ENCODE measurements at places on chromosomes 11 and 22.

GRCh38 chr11:61061081-61061826 lies 41.0 kb upstream of the CD5 start:
- DNase-seq = no peak

GRCh38 chr11:114880442-114880841 lies 202.1 kb downstream of the NXPE2 start:
- DNase-seq = no peak

GRCh38 chr11:117929916-117930570 lies 841 bp upstream of the TMPRSS13 start:
- DNase-seq = no peak

GRCh38 chr11:58059007-58059350 lies 28.2 kb downstream of the OR6Q1 start:
- DNase-seq = no peak

- no peak for DNase-seq
Observed at GRCh38 chr11:48109046-48109666, 107.5 kb upstream of the OR4B1 start.

DNA sequence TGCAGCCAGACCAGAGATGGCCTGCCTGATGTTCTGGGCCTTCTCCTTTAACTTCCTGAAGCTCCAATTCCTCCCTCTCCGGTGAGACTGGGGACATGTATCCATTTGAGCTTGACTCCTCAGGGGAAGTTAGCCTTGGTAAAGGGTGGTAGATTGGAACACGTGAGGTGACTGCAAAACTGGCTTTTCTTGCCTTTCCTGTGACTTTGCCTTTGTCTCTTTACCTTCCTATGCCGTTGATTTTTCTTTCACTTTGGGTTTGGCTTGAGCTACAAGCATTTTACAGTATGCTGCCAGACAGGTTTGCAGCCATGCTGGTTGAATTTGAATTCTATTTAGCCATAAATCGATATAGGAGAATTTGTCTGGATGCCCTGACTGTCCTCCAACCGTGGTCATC lies 16.8 kb upstream of the GLYATL1 start:
- no peak for DNase-seq

DNA sequence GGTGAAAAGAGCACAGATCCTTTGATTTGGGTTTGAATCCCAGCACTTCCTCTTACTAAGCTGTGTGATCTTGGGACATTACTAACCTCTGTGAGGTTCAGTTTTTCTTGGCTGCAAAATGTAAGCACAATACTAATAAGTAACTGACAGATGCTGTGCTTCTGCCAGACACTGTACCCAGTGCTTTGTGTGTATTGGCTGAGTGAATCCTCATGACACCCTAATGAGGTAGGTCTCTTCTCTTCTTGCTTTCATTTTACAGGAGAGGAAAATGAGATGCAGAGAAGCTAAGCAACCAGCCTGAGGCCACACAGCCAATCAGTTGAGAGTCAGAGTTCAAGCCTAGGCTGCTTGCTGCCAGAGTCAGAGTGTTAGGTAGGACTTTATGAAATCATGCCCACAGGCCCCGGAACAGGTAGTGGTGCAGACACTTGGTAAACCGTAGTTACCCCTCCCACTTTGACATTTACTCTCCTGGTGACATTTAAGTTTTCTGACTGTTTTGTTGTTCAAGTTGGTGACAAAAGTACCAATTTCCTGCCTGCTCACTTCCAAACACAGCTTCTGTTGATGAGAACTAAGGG lies 21.2 kb downstream of the PTPRJ start:
- no peak for DNase-seq

- DNase-seq = no peak
Observed at GRCh38 chr22:45830531-45831245, 146.3 kb downstream of the WNT7B start.
